ENCODE measurements at places on chromosomes 1 and 21.

GRCh38 chr1:245863566-245864184, 643.4 kb downstream of the SMYD3 start:
- DNase-seq: no peak

- no peak for DNase-seq
These were observed 64.8 kb downstream of the APP start for GRCh38 chr21:26105819-26106218.

DNA sequence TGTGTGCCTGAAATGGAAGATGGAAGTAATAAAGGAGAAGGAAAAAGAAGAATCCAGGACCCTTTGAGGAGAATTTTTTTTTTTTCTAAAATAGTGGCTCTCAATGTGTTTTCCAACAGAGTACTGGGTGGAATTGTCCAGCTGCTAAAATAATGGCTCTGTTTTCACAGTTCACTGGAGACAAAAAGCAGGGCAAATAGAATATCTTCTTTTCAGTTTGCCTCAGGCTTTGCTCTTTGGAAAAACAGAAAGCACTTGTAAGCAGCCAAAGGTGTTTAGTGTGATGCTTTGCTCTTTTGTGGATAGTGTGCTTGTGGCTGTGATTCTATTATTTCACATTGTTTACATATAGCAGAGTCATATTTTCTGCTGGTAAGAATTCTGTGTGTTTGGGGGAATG, 77.4 kb upstream of the MROH9 start:
- DNase-seq: no peak

- DNase-seq: no peak
These were observed 10.7 kb downstream of the NKAIN1 start for GRCh38 chr1:31228986-31229385.

DNA sequence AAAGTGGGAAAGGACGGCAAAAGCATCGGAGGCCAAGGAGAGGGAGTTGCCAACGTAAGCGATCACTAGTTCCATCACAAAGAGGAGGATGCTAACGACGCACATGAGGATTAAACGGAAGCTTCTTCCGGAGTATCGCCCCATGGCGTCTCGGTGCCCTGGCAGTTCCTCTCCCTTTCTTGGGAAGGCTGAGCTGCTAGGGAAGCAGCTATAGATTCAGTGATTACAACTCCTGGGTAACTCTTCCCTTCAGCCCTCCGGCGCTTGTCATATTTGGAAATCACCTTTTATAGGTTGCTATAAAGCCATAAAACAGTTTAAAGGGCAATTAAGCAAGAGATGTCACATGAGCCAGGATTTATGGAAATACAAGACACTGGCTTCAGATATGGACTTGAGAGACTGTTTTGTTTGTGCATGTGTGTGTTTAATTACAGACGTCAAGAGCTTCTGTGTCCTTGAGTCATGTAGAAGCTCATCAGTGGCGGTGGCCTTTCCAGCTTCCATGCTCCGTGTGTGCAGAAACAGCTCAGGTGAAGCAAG, 30.6 kb upstream of the SLC30A10 start:
- DNase-seq: no peak

- DNase-seq: no peak
These were observed 7.1 kb upstream of the MAP1LC3C start for GRCh38 chr1:242005866-242006535.

DNA sequence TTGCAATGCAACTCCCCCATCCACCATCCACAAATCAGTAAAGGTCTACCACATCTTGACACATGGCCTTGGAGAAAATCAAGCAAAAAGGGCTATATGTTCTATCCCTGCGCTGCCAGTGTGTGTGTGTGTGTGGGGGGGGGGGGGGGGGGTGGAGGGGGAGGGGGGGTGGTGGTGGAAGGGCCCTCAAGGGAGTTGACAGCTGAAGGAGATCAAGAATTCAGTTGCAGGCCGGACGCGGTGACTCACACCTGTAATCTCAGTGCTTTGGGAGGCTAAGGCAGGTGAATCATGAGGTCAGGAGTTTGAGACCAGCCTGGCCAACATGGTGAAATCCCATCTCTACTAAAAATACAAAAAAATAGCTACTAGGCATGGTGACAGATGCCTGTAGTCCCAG, 37.6 kb upstream of the CLIC4 start:
- no peak for DNase-seq

- DNase-seq: no peak
These were observed 656.9 kb downstream of the KCNT2 start for GRCh38 chr1:195951313-195951712.

DNA sequence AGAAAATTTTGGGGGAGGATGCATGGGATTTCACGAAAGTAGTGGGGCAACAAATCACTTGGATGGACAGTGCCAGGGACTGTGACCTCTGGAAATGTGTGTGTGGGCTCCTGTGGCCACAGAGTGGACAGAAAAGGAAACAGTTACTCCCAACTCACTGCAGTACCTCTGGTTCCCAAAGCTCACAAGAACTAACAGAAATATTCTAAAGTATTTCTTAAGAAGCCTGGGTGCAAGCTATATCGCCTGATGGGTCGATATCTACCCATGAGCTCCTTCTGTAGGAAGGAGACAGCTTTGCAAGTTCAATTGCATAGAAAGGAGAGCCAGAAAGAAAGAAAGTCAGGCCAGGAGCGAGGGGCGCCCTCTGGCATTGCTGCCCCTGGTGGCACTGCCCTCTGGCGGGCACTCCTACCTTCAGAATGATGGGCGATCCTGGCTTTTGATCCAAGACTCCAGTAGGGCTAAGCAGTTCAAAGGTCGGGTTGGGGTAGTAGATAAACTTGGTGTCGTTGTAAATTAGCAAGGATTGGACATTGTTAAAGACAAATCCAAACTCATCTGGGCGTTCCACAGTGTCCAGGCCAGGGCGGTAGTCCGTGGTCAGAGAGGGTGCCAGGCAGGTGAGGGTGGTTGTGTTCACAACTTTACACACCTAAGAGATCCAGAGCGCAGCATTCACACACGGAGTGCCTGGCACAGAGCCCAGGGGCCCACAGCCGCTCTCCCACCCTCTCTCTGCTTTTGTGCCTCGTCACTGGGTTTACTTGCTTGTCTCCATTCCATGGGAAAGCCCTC, 134.7 kb upstream of the CD34 start:
- no peak for DNase-seq

DNA sequence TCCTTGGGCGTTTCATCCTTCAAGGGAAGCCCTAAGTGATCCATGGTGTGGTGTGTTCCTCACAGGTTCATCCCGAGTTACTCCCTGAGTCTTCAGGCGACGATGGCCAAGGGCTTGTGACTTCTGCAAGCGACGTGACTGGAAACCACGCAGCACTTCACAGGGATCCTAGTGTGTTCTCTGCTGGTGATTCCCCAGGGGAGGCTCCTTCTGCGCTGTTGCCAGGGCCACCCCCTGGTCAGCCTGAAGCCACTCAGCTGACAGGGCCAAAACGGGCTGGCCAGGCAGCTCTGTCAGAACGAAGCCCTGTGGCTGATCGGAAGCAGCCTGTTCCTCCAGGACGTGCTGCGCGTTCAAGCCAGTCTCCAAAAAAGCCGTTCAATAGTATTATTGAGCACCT, 71.5 kb downstream of the VPS26C start:
- no peak for DNase-seq

DNA sequence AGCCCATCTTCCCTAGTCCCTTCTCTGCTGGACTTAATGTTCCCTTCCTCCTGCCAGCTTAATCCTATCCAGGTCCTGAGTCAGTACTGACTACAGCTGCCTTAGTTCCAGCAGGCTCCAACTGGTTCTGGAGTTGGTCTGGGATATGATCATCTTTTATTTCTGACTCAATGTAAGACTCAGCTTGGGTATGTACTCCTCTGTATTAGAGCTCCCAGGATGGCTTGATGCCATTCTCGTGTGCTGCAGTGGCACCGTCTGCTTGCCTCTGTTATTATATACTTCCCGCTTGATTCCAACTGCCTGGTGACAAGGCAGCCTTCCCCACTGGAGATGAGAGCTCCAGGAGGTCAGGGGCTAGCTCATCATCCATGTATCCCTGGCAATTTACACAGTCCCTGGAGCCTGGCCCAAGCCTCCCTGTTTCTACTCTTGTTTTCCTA, 164.4 kb upstream of the DPT start:
- DNase-seq: no peak

DNA sequence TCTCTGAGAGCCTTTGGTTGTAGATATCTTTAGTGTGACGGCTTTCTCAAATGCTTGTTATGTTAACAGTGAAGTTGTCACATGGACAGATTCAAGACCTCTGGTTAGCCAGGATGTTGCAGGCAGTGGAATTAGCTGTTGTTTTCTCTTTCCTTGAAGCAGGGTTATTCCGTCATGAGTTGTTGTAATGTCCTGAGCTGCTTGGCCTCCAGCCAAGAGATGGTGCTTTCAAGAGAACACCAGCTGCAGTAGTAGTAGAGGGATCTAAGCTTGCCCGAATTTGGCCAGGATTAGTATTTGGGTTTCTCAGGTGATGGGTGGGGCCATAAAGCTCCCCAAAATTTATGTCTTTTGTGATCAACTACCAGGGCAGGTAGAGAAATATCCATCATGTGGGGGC, 13.4 kb downstream of the KCNE1 start:
- no peak for DNase-seq

- DNase-seq: no peak
These were observed 56.4 kb downstream of the HLCS start for GRCh38 chr21:36909901-36910561.

- no peak for DNase-seq
These were observed 4.5 kb downstream of the KLHDC7A start for GRCh38 chr1:18485227-18485626.

DNA sequence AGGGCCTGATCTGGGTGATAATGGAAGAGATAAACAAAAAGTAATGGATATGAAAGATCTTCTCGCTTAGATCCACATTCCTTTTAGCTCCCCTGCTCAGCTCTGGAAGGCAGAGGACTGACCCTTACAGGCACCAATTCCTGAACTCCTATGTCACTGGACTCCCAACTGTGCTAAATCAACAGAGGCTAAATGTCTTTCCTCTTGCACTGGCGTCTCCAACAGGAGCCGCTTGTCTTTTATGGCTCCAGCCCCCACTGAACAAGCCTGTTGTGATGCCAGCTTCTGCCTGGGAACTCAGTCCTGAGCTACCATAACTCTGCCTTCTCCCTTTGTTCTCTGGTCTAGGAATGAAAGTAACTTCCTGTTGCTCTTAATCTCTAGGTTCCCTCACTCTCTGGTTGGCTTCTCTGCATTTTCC, 142.1 kb upstream of the COL11A1 start:
- no peak for DNase-seq

GRCh38 chr1:78280626-78281025, 210.1 kb upstream of the PTGFR start:
- DNase-seq: no peak

- no peak for DNase-seq
These were observed 45.7 kb downstream of the DIPK1A start for GRCh38 chr1:92915547-92915946.

- DNase-seq: peak; percentile 38
These were observed 101.7 kb downstream of the NR5A2 start for GRCh38 chr1:200128944-200129879.

DNA sequence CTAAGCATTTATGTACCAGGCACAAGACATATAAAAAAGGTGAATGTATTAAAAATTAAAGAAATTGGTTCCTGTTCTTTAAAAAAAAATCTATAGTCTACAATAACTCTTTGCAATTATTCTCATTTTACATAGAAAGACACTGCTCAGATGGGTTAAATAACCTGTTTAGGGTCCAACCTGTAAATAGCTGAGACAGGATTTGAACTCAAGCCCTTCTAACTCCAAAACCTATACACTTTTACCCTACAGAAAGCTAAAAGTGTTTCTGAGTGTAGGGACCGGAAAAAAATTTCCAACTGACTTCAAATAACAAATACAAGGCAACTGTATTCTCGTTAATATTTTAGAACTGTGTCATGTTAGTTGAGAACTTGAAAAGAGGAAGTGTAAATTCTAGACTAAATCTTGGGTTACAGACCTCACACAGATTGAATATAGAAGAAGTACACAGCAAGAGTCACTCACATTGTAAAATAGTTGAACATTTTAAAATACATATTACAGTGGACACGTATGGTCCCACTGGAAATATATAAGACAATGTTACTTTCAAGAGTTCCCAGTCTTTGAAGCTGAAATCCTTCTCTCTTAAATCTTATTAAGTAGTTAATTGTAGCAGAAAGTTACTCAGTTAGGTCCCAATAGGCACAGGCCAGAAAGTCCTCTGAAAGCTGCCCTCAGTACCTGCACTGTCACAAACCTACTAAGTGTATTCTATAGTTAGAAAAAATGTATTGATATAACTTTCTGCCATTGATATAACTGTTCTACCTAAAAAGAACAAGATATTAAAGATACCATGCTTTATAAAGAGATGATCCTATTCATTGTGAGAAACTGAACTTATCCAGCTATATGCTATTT, 7.3 kb downstream of the EDEM3 start:
- no peak for DNase-seq

- DNase-seq: no peak
These were observed 47.6 kb downstream of the TNFSF18 start for GRCh38 chr1:173002891-173003838.

GRCh38 chr1:43881415-43881814, 52.2 kb upstream of the ARTN start:
- no peak for DNase-seq

- no peak for DNase-seq
These were observed 18.5 kb downstream of the TTC39A start for GRCh38 chr1:51311826-51312225.

- no peak for DNase-seq
These were observed 467.3 kb upstream of the RGS18 start for GRCh38 chr1:191690931-191691330.

GRCh38 chr1:162256287-162256686, 120.4 kb downstream of the SPATA46 start:
- DNase-seq: no peak

DNA sequence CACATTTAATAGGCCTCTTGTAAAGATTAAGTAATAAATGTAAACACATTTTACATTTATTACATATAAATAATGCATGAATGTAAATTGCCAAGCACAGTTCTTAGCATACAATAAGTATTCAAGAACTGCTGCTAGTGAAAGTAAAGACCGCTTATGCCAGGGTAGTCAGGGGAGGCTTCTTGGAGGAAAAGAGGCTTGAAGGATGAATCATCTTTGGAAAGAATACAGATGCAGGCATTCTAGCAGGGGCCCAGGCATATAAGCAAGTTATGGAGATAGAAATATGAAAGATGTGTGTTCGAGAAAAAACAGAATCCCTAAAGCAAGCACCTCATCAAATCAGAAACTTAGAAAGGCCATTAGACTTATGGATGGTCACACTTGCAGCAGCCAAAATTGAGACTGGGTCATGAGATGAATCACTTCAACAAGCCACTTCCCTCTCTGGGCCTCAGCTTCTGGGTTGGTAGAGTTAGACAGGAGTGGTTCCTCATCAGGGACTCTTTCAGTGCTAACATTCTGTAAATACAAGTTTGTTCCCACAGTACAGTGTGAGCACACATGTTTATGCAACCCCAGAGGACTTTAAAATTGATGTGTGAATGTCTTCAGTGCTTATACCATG, 79.8 kb upstream of the ROR1 start:
- no peak for DNase-seq

DNA sequence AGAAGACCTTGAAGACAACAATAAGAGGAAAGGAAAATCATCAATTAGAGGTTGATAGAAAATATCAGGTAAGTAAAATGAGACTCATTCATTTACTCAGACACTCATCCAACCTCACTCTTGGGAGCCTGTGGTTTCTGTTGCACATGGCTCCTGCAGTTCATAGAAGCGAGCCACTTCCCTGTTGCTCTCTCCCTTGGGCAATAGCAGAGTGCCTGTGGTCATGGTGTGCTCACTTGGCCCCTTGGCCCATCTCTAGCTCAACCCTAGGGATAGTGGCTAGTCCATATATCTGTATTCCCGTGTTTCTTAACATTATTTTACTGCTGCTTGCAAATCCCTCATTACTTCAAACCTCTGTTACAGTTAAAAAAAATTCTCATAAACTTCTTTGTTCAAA, 368.6 kb downstream of the PTPRC start:
- no peak for DNase-seq
